LHCN-M2 (cell line): ENCODE measurements at places on chromosomes 11 and 22. TPM values are rescaled to one million over a fixed set of nuclear protein-coding genes. Genes with fewer than 3 reads are reported as not detected.

IFTAP gene
- 17.6 and 27.6 TPM in 2 replicates for total RNA-seq

DNA sequence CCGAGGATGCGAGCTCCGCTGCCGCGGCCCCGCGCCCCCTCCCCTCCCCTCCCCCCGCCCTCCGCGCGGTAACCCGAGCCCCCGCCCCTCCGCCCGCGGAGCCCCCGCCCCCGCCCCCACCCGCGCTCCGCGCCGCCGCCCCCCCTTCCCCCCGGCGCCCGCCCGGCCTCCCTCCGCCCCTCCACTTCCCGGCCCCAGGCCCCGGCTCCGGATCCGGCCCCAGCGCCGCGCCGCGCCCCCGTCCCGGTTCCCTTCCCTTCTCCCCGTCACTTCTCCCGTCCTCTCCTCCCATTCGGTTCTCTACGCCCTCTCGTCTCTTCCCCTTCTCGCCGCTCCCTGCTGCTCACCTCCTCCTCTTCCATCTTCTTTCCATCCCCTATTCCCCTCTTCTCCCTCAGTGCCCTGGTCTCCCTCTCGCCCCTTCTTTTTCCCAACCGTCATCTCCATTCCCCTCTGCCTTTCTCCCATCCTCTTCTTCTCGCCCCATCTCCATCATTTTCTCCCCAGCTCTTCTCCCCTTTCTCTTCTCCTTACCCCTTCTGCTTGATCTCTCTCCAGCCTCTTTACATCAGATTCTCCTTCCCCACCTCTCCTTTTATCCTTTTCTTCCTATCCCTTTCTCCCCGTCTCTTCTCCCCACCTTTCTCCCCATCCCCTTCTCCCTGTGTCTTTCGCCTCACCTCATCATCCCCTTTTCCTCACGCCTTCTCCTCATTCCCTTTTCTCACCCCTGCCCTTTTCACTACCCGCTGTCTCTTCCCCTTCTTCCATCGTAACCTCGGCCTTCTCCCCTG lies at the start of gene DCHS1:
TSS of gene DCHS1 (minus strand) at position 20 of the 794 bp plus-strand sequence. CDS start 14,196 bp downstream, outside the sequence.
- no peak for DNase-seq

DNA sequence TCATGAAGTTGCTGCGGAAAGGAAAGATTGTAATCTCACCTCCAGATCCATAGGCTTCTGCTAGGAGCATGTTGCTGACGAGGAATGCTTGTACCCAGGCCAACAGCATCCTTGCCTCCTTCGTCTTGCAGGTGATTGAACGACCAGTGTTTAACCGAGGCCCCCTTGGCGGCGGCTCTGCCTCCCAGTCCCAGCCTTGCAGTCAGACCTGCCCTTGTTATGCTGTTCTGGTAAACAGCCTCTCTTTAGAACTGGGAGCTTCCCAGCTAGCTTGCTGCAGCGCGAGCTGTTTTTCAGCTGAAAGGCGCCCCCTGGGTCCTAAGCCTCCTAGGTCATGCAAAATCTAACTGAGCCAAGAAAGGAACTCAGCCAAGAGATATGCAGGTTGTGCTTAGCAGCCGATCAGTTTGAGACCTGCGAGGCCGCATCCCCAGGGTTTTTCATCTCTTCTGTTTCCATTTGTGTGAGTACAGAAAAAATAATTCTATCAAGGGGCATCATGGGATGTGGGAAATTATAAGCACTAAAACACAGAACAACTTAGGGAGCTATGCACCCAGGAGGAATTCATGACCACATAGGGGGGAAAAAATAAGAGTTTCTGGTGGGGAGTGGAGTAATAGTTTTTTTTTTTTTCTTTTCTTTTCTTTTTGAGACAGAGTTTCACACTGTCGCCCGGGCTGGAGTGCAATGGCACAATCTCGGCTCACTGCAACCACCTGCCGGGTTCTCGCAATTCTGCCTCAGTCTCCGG lies at the start of gene PIK3IP1:
TSS of gene PIK3IP1 (minus strand) at position 253 of the 754 bp plus-strand sequence. CDS start at position 109, 144 bp downstream.
- peak; percentile 75 for DNase-seq

DNA sequence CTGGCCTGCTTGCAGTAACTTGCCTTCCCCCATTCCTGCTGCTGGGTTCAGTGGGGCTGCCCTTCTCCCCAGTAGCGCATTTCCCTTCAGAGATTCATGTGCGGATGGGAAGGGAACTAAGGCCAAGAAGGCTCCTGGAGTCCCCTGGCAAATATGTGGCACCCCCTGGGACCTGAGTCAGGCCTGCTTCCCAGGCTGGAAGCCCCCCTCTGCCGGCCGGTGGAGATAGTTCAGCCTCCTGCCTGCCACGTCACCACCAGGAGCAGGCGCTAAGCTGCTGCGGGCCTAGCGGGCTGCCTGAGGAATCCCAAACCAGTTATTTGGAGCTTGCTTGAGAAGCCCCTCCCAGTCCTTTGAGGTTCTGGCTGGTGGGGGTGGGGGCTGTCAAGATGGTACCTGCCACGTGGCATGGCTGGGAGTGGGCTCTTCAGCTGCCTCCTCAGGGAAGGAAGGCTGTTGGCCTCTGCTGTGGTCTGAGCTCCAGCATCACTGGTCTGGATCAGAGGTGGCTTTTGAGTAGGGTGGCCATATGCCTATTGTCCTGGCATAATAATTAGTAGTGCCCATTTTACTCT lies 2.0 kb downstream of the SERPINH1 start:
- peak; percentile 91 for DNase-seq

SPDYC gene
- not detected in 2 replicates for total RNA-seq

DNA sequence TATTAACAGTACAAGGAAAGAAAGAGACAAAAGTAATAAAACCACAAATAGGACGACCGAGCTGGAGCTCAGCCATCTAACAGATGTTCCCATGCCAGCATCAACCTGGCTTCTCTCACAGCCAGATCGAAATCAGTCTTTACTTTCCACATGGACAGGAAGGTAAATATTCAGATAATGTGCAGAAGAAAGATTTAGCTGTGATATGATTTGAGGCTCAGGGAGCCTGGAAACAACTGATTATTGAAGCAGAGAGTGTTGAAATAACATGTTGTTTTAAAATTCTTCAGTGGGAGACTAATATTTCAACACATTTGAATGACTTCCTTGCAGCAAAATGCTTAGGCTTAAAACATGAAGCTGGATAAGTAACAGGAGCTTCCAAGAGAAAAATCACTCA lies 546.8 kb downstream of the ETS1 start:
- peak; percentile 27 for DNase-seq

DNA sequence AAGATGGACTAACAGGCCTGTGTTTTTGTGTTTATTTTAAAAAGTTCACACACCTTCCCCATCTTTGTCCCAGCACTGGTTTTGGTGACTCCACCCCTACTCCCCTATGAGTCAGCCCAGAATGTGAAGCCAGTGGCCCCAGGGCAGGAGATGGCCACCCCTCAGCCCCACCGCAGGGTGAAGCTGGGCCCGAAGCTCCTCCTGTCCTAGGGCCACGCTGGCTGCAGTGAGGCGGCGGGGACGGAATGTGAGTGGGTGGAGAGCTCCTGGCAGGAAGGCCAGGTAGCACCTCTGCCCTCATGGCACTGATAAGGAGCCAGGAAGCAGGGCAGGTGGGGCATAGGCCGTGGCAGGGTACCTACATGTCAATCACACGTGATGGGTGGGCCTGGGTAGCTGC lies 39.9 kb downstream of the SGSM3 start:
- no peak for DNase-seq
